SK-N-SH (cell line): ENCODE measurements at places on chromosomes 4 and X.

DNA sequence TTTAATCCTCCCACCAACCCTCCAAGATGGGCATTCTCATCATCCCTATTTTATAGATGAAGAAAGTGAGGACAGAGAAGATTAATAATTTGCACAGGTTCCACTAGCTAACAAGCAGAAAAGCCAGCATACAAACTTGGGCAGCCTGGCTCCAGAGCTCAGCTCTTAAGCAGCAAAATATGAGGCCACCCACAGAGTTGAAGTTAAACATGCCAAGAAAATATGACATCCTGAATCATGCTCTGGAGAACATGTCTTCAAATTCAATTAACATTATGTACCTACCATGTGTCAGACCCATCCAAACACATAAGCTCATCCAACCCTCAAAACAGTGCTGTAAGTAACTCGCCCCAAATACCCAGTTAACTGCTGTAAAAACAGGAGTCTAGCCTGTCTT is 33.9 kb downstream of the USP46 start:
- DNase-seq = no peak

GRCh38 chr4:42371305-42372252 is 25.7 kb upstream of the SHISA3 start:
- peak; percentile 77 for DNase-seq

DNA sequence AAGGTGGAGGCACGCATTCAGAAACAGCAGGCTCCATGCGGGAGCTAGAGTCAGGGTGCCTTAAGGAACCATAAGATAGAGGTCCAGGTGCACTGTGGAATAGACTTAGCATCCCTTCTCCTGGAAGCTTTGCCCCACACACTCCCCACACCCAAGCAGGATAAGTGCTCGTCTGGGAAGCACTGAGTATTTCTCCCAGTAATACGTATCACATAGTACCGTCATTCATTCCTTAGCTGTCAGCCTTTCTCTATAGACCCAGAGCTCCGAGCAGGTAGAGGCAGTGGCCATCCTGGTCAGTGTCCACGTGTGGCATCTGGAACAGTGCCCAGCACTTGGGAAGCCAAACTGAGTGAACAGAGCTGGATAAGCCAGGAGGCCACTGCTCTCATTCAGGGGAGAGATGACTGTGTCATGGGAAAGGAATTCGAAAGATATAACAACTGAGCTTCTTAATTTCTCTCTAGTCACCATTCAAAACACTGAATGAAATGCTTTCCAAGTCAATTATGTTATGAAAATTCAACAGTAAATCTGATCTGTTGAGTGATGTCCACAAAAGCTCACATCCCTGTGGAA is 9.9 kb downstream of the APBB2 start:
- no peak for DNase-seq

DNA sequence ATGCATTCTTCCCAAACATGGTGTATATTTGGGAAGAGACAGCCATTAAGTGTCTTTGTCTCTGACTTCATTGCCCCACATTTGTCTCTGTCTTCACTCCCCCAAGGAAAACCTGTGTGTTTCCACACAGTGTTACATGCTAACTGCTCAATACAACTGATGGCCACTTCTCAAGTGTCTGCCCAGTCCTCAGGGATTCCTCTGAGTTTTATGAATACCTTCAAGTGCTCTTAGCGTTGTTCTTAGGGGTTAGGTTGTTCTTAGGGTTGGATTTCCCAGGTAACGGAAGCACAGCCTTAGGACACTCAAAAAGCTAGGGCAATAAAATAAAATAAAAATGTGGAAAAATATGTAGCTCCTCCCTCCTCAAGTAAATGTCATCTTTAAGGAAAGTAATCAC is 64.7 kb upstream of the PLAC8 start:
- no peak for DNase-seq

DNA sequence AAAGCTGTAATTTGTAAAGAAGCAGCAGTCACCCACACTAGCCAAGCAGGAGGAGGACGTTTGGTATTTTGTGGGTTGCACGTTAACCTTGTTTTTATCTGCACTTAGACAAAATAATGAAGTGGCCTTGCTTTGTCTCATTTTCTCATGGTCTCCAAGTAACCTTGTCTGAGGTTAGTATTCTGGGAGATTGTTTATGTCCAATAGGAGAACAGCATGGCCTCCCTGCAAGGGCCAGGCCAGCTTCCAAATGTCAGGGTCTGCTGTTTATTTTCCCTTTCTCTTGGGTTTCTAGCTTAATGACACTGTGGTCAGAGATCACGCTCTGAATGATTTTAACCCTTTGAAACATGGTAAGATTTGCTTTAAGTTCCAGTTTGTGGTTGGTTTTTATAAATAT is 29.9 kb downstream of the PNMA6E start:
- DNase-seq = no peak

- DNase-seq = peak; percentile 48
Measured at GRCh38 chrX:85109235-85109634, 105.6 kb downstream of the APOOL start.

DNA sequence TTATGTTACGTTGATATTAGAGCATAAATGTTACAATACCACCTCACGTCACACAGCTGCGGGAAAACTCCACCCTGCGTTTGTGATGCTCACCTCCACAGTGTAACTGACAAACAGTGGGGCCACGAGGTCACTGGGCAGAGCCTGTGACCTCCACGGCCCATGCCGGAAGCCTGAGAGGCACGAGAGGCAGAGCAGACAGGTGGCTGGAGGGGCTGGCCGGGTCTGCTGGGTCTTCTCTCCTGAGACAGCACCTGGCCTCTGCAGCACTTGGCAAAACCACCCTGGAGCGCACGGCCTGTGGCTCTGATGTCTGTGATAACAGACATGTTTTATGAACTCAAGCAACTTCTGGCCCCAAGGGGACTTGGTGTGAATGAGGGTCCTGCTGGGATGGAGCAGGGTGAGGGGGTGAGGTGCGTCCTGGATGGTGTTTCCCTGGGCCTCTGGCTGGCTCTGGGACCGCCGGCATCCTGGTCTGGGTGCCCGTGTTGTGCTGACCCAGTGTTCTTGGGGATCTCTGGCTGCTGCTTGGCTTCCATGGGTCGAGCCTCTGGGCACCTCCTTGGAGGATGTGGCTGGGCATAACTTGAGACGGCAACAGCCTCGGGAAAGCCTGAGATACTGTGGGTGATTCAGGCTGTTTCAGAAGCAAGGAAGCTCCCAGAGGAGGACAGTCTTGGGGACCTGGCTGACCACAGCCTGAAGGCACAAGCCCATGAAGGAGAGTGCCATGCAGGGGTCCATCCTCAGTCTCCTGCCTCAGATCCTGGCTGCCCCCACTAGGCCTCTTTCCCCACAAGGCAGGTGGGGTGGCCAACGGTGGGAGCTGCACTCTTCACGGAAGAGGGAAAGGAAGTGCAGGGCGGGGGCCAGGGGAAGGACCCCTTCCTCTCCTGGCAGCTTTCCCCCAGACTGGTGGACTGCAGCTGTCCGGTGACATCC is 19.7 kb downstream of the RNF212 start:
- no peak for DNase-seq

- no peak for DNase-seq
Measured at GRCh38 chr4:159220353-159220752, 117.5 kb downstream of the RAPGEF2 start.

DNA sequence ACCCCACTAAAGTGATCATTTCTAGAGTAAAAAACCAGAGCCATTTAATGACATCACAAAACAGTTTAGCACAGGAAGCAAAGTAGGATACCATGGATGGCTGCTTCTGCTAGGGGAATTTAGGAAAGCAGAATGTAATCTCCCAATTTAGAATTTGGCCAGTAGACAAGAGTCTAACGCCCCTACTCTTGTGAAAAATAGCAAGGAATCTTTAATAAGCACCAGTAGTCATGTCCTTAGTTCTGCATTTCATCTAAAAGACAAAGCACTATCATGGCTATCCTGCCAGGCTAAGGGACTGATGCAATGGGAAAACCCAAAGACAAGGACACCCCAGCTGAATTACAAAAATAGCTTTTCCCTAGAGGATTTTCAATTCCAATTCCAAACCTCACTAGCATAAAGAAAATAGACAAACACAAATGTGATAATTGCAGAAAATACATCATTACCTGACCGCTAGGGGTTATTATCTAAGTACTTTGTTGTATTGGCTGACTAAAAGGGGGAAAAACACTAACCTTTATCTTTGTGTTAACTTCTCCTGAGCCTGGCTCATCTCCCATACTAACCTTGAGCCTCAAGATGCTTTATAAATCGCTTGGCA is 2.6 kb upstream of the AMMECR1 start:
- no peak for DNase-seq

DNA sequence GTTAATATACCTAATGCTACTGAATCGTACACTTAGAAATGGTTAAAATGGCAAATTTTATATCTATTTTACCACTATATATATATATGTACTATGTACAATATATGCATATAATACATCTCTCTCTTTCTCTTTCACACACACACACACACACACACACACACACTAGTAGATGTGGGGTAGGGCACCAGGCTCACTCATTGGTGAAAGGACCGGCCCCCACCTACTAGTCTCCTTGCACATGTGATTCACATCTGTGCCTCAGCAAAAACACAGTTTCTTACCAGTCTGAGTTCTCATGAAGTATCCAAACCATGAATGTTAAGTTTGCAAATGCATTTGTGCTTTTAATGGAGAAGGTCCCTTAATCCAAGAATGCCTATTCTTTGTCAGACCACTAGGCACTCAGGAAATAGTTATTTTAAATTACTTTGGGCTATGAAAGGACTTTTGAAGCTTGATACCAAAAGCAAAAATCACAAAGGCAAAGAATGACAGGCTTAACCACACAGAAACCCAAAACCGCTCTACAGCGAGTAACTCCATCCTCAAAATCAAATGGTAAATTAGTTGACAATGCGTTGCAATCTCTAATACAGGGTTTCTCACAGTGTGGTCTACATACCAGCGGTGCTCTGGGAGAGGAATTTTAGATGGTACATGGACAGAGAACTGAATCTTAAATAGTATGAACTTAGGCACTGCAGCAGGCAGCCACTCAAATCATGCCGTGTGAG is 5.8 kb downstream of the TSC22D3 start:
- DNase-seq = no peak

DNA sequence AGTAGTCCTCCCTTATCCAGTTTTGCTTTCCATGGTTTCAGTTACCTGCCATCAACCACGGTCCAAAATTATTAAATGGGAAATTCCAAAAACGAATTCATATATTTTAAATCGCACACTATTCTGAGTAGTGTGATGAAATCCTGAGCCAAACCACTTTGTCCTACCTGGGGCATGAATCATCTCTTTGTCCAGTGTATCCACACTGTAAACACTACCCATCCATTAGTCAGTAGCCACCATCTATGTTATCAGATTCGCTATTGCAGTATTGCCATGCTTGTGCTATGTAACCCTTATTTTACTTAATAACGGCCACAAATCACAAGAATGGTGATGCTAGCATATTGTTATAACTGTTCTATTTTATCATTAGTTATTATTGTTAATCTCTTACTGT is 704.6 kb downstream of the SMARCA1 start:
- no peak for DNase-seq

DNA sequence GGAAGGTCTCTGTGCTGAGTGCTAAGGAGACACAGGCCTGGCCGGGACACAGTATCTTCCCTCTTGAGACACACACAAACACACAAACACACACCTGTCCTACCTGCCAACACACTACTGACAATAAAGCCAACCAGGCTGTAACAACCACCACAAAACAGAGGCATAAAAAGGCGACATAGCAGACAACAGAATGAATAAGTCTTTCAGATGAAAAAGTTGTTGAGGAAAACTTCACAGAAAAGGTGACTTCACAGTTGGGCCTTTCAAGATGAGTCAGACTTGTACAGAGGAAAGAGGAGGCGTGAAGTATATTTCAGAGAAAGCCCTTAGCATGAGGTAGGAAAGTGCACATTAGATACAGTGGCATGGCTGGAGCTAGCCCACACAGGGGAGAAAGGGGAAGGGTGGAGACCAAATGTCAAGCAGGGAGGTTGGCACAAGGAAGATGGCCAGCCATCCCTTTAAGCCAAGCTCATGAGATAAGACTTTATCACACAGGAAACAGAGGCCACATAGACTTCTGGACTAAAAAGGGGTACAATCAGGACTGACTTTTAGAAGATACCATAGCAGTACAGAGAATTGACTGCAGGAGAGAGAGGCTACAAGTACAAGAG is 54.0 kb downstream of the SLC9A7 start:
- DNase-seq = no peak

GRCh38 chrX:140510306-140510676 is 5.4 kb upstream of the SOX3 start:
- peak; percentile 9 for DNase-seq

- DNase-seq = no peak
Measured at GRCh38 chr4:15853345-15853744, 75.2 kb downstream of the CD38 start.

DNA sequence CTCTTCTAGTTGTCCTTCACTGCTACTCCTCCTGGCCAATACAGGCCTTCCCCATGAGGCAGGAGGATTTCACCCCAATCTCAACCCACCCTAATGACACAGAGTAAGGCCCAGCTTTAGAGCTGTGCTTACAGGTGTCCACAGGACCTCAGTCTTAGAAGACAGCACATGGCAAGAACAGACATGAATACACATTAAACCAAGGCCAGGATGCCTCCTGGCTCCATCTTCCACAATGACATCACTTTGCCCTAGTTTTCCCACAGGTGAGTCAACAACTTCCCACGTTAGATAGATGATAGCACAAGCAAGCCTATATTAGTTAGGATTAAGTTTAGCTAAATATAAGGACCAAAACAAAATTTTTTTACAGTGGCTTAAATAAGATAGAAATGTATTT is 63.8 kb upstream of the NOCT start:
- no peak for DNase-seq

GRCh38 chrX:118554511-118554910 is 58.9 kb downstream of the DOCK11 start:
- no peak for DNase-seq

DNA sequence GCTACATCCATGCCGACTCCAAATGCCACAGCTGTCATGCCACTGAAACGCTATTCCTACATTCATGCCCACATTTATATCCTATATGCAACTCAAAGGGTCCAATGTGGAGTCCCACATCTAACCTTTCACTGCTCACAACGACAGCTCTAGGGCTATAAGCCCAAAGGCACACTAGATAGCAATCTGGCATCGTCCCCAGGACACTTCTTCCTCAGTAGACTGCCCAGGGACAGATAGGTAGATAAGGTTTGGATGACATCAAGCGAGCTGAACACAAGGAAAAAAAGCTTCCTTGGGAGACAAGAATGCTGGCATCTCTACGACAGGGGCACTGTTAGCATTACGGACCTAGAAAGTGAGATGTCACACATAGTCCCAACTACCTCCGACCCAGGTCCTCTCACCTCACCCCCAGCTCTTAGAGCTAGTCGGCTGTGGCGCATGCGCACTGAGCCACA is 685 bp downstream of the RAB9B start:
- peak; percentile 16 for DNase-seq

DNA sequence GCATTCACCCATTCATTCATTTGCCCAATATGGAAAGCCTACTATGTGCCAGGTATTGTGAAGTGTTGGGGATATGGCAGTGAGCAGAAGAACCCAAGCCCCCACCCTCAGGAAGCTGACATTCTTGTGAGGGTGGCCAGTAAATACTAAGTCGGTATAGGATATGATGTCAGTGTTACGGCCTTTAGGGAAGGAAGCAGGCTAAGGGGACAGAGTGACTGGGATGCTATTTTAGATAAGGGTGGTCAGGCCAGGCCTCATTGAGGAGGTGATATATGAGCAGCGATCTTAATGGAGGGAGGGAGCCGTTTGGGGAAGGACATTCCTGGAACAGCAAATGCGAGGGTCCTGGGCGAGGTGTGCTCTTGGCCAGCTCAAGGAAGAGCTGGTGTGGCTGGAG is 2.0 kb downstream of the ATP6AP1 start:
- no peak for DNase-seq

GRCh38 chr4:95715830-95716229 is 124.1 kb upstream of the PDHA2 start:
- DNase-seq = no peak
